Fibroblast of upper back skin (primary cell): ENCODE measurements at places on chromosomes 7 and 10.
A peak's percentile ranks its signal among the peaks of the same experiment; 100 is the strongest.

DNA sequence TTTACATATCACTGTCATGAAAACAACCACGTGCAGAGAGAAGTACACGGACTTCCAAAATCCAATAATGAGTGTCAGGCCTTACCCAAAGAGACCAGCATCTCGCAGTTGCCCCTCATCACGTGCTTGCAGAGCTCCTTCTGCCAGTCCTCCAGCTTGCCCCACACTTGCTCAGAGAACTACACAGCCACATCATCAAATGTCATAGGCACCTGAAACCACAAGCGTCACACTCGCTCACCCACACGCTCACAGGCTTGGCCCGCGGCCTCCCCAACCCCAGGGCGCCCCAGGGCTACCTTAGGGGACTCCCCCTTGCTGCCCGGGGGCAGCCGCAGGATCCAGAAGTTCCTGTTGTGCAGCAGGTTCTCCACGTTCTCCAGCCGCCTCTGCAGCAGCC is 123.4 kb upstream of the ZNF746 start:
- no peak for DNase-seq

DNA sequence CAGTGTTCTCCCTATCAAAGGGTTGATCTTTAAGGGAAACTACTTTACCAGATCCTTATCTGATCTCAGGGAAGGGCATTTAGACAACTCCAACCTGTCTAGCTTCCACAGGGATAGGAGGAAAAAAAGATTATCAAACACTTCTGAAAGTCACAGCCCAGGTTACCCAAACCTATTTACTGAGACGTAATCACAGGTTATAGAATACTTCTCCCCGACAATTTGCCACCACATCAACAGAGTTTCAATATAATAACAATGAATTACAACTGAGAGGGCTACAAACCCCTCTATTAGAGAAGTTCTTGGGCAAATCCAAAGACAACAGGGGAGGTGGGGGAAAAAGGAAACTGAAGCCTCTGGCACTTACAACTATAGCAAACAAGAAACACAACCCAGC is 26.3 kb downstream of the CFAP70 start:
- no peak for DNase-seq

GRCh38 chr10:132241086-132241485 is 54.3 kb downstream of the DPYSL4 start:
- DNase-seq, result no peak

GRCh38 chr10:93894516-93895378 is 969 bp downstream of the SLC35G1 start:
- DNase-seq, result no peak

DNA sequence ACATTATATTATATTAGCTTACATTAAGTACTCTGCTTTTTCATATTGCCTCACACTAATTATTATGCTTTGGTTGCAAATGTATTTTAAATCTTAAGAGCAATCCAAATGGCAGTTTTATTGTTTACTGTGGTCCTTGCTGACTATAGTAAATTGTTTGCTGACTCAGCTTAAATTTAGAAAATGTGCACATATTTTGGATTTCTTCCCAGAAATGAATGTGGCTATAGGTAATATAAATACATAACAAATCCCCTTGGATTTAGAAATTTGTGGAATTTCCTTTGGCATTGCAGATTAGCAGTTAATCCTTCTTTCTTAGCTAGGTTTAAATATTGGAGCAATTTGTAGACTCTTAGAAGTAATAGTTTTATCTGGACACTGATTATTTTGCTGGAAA is 565.8 kb downstream of the NRG3 start:
- no peak for DNase-seq

DNA sequence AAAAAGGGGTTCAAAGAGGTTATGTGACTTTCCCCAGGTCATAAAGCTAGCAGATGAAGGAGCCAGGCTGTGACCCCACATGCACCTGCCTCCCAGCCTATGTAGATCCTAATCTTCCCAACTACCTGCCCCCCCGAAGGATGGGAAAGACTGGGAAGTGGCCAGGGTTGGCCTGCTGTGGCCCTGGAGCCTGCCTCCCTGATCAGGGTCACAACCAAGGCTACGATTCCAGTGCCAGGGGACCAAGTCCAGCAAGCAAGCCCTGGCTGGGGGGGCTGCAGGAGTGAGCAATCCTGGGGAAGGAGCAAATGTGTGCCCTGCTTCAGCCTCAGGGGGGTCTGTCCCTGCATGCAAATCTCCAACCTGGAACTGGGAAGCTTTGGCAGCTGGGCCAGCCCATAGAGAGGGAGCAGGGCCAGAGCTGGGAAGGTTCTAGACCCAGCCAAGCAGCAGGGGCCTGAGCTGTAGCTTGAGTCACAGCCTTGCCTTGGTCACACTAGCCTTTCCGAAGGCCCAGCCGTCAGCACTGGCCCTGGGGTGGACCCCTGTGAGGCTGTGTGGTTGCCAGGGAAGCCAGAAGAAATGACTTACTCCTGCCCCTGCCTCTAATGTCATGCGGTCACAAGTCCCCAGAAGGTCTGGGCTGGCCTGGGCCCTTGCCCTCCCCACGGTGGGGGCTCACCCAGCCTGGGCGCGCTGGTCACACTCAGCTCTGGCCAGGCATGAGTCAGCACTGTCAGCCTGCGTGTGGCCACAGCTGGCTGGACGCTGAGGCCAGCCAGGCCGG is 96.4 kb upstream of the ZMIZ1 start:
- DNase-seq, result peak; percentile 58

DNA sequence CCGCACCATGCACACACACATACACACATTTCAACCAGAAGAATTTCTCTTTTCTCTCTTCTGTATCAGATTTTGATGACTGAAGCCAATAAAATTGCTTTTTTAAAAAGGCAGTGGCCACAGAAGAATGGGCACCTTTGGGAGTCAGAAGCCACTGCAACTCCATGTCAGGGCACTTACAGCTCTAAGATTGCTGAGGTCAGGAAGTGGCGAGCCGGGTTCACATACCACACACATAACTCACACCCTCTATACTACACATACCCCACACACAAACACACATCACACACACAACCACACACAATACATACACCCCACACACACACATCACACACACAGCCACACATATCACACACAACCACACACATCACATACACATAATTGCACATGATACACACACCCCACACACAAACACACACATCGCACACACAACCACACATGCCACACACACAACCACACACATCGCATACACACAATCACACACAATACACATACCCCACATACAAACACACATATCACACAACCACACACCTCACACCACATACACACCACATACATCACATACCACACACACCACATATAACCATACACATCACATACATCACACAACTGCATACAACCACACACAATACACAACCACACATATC is 31.2 kb downstream of the GPRIN2 start:
- peak; percentile 90 for DNase-seq

GRCh38 chr7:134710854-134711624 is 64.4 kb downstream of the BPGM start:
- DNase-seq, result peak; percentile 59

DNA sequence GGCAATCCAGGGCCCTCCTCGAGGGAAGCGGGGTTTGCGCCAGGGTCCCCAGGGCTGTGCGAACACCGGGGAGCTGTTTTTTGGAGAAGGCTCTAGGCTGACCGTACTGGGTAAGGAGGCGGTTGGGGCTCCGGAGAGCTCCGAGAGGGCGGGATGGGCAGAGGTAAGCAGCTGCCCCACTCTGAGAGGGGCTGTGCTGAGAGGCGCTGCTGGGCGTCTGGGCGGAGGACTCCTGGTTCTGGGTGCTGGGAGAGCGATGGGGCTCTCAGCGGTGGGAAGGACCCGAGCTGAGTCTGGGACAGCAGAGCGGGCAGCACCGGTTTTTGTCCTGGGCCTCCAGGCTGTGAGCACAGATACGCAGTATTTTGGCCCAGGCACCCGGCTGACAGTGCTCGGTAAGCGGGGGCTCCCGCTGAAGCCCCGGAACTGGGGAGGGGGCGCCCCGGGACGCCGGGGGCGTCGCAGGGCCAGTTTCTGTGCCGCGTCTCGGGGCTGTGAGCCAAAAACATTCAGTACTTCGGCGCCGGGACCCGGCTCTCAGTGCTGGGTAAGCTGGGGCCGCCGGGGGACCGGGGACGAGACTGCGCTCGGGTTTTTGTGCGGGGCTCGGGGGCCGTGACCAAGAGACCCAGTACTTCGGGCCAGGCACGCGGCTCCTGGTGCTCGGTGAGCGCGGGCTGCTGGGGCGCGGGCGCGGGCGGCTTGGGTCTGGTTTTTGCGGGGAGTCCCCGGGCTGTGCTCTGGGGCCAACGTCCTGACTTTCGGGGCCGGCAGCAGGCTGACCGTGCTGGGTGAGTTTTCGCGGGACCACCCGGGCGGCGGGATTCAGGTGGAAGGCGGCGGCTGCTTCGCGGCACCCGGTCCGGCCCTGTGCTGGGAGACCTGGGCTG is 26.0 kb downstream of the PRSS2 start:
- DNase-seq, result no peak

GRCh38 chr7:128783143-128783861 is 7.7 kb upstream of the OPN1SW start:
- DNase-seq, result peak; percentile 92
